ENCODE measurements at places on chromosomes 16 and 17.

GRCh38 chr17:15119968-15120367 lies 145.2 kb downstream of the PMP22 start:
- no peak for DNase-seq

DNA sequence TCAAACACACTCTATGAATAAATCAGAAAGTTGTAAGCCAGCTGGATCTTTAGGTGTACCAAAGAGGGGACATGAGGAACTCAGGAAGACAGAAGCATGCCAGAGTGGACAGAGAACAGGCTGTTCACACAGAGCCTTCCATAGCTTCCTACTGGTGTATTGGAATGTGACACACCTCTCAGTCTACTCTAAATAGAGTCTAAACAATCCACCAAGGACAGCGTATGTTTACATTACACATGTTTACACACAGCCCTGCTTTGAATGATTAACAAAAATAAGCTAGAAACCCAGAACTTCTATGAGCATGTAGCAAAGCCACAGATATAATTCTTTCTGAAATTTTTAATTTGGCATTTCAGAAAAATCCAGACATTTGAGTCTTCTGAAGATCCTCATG lies 1279.0 kb upstream of the CDH8 start:
- no peak for DNase-seq

- DNase-seq: peak; percentile 31
Observed at GRCh38 chr17:56777859-56778258, 55.9 kb downstream of the C17orf67 start.

DNA sequence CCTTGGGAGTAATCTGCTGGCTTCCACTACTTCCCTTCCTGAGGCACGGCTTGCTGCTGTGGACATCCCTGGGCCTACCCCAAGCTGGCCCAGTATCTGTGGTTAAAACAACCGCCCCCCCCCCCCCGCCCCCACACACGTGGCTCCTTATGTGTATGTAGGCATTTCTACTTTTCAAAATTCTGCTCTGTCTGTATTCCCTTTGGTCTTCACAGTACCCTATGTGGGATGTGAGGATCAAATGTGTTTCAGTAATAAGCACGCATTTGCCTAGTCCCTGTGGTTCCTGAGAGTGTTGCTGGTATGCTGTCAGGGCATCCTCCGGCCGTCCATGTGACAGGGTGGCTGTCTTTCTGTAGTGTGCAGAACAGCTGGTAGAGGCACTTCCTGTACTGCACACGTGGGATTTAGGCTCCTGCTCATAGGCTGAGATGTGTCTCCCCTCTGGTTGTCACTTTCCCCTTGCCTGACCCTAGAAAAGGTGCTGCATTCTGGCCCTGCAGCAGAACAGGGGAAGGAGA lies 2.2 kb downstream of the NT5M start:
- peak; percentile 78 for DNase-seq

DNA sequence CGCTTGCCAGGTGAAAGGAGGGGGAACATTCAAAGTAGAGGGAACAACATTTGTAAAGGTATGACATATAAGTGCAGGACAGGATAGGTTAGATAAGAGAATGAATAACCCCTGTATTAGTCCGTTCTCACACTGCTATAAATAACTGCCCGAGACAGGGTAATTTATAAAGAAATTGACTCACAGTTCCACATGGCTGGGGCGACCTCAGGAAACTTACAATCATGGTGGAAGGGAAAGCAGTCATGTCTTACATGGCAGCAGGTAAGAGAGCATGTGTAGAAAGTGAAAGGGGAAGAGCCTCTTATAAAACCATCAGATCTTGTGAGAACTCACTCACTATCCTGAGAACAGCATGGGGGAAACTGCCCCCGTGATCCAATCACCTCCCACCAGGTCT lies 223.8 kb downstream of the SOX9 start:
- DNase-seq: no peak

DNA sequence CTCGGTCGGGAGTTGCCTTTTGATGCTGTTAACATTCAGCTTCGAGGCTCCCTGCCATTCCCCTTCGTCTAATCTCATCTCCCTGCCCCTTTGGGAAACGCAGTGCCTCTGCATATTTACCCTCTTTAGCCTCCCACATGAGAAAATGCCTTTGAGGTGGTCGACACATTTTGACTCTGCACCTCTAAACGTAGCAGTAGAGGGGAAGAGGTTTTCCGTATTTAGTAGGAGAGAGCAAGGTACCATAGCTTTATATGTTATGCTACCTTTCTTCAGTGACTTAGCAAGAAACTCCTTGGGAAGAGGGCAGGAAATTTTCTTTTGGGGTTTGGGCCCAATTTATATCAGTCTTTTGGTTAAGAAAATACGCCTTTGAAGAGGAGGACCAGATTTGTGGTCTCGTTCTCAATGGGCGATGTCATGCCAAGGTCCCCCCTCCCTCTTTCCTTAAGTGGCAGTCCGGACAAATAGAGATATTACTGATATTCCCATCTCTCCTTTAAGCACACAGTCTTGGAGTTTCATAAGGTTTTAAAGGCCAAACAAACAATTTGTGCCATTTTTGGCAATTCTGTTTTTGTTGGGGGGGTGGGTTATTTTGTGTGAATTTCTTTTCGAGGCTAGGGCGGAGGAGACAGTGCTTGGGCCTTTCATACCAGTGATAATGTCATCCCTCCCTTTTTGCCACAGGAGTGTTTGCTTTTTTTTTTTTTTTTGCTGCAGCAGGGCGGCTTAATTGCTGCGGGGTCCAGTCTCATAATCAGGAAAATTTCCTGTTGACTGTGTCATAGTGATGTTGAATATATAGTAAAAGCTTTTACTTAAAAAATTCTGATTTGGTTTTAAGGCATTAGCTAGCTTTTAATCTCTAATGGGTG lies 1.5 kb downstream of the PAFAH1B1 start:
- no peak for DNase-seq

GRCh38 chr17:45824901-45825492 lies 19.7 kb upstream of the SPPL2C start:
- no peak for DNase-seq

DNA sequence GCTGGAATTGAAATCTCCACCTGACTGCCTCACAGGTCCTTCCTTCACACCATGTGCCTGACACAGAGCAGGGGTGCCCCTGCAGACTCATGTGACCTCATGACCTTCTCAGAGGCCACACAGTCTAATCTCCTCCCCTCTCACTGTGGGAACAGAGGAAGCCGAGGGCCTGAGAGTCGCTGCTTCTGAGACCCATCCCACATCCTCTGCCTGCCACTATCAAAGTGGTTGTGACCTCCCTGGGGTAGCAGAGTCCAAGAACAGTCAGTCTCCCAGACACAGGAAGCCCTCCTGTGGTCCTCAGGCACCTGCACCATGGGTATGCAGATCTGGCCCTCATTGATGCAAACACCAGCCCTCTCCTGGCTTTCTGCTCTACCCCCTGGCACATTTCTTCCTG lies 78.5 kb downstream of the RAB11FIP4 start:
- no peak for DNase-seq

DNA sequence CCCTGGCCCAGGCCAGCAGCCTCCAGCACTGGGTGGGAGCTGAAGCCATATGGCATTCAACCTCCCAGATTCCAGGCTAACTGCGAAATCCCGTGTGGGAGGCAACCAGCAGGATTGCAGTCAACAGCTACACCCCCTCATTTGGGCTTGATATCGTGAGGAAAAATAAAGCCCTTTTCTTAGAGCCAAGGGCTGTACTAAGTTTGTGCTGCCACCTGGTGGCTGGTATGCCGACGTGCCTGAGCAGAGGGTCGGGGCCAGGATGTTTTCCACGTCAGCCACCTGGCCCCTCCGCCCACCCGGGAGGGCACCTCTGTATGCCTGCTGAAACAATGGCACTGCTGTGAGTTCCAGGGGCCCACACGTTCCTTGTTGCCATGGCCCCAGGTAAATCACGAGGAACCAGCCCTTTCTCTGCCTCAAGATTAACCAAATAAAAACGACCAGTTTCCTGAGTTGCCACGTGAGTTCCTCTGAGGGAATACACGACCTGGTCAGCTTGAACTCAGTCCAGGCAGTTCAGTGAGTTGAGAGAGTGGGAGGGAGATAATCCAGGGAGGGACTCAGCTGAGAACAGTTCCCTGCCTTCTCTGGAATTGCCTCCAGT lies 9.0 kb downstream of the TMEM98 start:
- peak; percentile 43 for DNase-seq

- peak; percentile 71 for DNase-seq
Observed at GRCh38 chr17:63476854-63477479, at the start of gene ACE. Gene ACE (plus strand): TSS chr17:63477061. CDS start chr17:63477095, 34 bp downstream.

- peak; percentile 79 for DNase-seq
Observed at GRCh38 chr16:57576429-57576870, 34.0 kb downstream of the ADGRG5 start.

- DNase-seq: no peak
Observed at GRCh38 chr17:77247609-77248008, 106.8 kb downstream of the SEC14L1 start.

DNA sequence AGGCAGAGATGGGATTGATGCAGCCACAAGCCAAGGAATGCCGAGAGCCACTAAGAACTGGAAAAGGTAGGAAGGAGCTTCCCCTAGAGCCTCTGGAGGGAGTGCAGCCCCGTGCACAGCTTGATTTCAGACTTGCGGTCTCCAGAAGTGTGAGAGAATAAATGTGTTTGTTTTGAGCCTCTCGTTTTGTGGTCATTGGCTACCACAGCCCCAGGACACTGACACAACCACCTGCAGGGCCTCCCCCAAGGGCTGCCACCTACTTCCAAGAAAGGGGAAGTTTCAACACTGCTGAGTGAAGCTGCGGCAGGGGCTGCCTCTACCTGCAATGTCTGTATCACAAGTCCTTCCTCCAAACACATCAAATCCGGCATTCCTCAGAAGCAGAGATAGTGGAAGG lies 346.9 kb downstream of the C16orf95 start:
- no peak for DNase-seq

DNA sequence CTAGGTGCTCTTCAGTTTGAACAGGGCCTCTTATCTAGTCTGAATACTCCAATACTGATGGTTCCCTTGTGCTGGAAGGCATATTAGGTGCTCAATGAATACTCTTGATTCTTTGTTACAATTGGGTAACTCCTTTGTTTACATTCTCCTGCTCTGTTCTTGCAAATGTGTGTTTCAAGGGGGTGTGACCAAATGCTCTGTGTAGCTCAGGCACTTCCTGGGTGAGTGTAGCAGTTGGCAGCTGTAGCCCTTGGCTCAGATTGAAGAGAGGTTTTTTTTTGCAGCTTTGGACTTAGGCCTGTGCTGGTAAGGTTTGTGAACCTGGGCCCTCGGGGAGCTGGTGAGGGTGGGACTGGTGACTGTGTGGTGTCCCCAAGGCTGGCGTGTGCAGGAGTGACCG lies 20.2 kb downstream of the TBCD start:
- DNase-seq: no peak
